NCI-H226 (cell line): ENCODE measurements at places on chromosomes 3 and 15.

DNA sequence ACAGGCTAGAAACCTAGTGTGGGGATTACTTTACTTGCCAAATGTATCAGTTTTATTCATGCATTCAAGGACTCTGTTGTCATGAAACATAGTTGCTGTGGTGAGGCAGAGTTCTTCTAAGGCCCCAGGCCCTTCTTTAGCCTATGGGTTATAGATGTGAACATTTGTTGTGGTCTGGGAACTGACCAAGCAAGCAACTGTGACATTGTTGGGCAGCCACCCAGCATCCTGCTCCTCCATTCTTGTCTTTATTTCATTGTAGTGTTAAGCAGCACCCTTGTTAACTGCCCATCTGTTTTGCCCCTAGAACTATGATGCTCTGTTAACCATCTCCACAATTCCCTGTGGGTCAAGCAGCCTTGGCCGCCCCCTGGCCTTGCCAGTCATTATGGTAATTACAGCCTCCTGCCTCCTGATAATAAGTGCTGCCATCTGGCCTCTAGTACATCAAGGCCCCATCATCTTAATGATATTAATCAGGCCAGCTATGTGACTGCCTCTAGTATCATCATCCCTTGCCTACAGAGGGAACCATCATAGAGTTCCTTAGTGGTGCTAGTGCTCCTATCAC lies 12.2 kb upstream of the IFT57 start:
- DNase-seq: no peak

DNA sequence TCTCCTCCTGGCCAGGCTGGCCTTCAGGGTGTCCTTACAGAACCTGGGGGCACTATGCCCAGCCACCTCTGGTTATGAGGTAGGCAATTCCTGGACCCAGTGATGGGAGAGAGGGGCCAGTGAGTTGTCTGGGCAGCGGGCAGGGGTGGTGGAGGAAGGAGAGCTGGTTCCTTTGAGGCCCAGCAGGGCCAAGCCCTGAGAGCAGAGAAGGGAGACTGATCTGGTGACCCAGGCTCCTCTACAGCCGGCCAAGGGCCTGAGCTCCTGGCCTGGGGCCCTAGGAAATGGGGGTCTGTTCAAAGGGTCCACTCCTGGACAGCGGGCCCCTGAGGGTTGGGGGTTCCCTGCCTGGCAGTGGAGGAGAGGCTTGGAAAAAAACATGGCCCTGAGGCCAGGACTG lies 7.9 kb downstream of the SLC38A3 start:
- DNase-seq: no peak

DNA sequence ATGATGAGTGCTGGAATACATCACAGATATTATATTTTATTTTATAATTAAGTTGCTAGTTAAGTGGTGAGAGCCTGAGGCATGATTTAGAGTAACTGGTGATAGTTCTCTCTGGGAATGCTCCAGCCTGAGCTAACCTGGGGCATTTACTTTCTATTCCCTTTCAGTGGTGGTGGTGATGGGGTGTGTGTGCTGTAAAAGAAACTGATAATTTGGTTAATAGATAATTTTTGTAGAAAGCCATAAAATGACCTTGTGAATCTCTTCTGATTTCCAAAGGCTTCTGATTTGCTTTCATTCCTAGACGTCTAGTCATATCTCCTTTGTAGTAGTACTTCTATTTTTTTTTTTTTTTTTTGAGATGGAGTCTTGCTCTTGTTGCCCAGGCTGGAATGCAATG lies 46.8 kb upstream of the DPPA4 start:
- no peak for DNase-seq

- DNase-seq: no peak
Measured at GRCh38 chr15:101672298-101672697, 20.1 kb upstream of the TM2D3 start.

GRCh38 chr3:43707998-43708397 lies 17.3 kb downstream of the ABHD5 start:
- peak; percentile 94 for DNase-seq

DNA sequence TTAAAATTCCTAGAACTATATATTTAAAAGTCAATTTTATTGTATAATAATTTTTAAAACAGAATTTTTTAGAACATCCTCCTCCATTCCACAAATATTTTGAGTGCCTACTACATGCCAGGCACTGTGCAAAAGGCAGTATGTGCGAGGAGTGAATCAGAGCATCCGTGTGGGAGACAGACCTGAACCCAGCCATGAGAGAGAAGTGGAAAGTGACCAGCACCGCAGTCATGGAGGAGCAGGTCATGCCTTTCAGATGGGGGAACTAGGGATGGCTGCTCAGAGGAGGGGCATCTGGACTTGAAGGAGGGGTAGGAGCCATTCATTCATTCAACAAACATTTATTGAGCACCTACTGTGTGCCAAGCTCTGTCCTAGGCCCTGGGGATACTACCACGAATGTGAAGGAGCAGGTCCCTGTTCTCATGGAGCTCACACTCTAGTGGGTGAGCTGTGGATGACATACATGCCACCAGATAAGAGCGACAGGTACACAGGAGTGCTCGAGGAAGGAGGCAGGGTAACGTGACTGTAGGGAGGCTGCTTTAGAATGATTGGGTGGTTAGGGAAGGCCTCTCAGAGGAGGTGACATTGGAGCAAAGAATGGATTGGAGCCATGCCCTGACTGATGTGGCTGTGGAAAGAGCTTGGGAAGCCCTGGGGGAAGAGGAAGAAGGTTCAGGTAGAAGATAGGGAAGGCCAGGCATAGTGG lies 3.1 kb upstream of the CHRNA3 start:
- DNase-seq: no peak

DNA sequence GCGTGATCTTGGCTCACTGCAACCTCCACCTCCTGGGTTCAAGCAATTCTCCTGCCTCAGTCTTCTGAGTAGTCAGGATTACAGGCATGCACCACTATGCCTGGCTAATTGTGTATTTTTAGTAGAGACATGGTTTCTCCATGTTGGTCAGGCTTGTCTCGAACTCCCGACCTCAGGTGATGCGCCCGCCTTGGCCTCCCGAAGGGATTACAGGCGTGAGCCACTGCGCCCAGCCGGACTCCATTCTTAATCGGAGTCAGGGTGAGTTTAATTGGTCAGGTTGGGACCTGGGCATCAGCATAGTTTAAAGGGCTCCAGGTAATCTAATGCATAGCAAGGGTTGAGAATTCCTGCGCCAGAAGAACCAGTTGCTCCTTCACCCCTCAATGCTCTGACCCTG lies 29.2 kb downstream of the MAGEF1 start:
- no peak for DNase-seq

- DNase-seq: no peak
Measured at GRCh38 chr3:153956613-153957012, 164.6 kb upstream of the ARHGEF26 start.

- DNase-seq: no peak
Measured at GRCh38 chr3:126117212-126117611, 33.3 kb upstream of the SLC41A3 start.

GRCh38 chr15:51092480-51093040 lies 2.1 kb downstream of the TNFAIP8L3 start:
- DNase-seq: no peak

DNA sequence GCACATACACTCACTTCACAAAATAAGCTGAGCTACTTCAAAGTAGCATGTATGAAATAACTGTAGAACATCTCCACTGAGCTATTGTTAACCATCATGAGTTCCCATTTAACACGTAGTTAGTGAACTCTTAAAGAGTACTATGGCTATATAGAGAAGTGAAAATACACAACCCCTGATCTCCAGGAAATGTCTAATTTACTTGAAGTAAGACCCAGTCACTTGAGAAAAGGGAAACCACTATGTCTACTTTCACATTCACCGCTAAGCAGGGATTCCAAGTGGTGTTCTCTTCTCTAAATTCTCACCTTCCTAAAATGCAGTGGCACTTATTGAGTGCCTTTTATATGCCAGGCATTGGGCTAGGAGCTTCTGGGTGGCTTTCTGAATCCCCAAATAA lies 35.0 kb upstream of the COLQ start:
- no peak for DNase-seq

- DNase-seq: no peak
Measured at GRCh38 chr3:49652903-49653415, 21.2 kb upstream of the APEH start.

DNA sequence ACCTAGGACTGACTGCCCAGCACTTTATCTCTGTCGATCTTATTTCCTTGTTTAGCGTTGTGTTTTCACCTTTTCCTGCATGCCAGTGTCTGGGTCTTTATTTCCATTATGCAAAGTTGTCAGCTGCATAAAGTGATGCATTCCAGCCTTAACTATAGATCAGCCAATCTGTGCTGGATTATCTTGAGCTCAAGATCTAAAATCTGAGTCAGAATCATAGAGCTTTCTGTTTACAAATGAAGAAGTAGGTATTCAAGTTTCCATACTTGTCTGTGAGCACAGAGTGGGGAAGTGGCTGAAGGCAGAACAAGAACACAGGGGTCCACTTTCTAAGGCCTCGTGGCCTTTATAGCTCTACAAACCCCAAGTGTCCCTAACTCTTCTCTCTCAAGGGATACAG lies 82.4 kb upstream of the PLCL2 start:
- no peak for DNase-seq

DNA sequence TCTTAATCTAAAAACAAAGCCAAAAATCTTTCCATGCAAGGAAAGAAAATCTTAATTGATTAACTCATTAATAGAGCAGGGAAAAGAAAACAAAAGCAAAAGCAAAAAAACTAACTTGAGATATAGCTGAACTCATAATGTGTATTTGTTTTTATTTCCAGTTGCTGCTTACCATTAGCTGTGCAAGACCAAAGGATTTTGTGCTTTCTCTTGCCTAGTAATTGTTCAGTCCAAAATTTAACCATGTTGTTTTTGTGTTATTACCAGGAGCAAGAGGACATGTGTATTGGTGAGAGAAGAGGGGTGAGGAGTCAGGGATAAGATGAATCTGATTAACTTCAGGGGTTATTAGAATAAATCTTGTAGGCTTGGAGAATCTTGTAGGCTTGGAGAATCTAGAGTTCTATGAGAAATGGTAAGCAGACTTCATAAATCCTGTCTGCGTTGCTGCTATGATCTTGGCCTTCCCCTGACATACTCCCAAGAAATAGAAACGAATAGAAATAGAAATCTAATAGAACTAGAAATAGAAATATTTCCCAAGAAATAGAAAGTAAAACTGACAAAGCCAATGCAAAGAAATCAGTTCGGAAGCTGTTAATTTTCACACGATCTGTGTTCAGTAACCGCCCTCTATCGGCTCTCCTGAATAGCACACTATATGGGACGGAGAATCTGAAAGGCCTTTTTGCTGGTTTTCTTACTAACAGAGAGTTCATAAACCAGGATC lies 72.6 kb upstream of the TNFSF10 start:
- DNase-seq: peak; percentile 66

- DNase-seq: no peak
Measured at GRCh38 chr15:43133430-43134156, at the start of gene TMEM62. TSS of gene TMEM62 (plus strand) at chr15:43133586. CDS start at chr15:43133803, 217 bp downstream.

- DNase-seq: no peak
Measured at GRCh38 chr3:119652306-119653033, 7.9 kb downstream of the POPDC2 start.

DNA sequence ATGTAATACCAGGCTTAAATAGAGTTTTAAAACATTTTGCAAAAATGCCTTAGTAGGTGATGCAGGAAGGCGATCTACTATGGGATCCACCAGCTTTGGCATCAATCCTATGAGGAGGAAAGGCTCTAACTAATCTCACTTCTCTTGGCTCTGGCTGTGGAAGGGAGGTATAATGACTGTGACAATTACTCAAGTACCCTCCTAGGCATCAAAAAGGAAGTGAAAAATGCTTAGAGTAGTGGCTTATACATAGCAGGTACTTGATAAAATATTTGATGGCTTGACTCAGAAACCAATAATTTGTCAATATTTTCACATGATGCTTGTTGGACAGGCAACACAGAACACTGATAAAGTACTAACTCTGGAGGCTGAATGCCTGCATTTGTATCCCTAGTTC lies 34.1 kb upstream of the SERPINI2 start:
- no peak for DNase-seq

DNA sequence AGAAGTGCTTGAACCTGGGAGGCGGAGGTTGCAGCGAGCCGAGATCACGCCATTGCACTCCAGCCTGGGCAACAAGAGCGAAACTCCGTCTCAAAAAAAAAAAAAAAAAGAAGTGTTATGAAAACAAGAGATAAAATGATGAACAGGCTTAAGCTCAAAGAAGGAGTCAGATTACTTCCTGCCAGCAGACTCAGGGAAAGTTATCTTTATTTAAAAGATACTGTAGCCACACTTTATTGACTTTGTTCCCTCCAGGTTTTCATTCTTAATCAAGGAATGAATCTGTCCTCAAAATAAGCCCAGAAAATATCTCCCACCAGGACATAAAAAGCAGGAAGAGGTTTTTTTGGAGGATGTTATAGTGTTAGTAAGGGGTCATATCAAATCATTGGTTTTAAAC lies 176.5 kb upstream of the KCNMB2 start:
- no peak for DNase-seq

DNA sequence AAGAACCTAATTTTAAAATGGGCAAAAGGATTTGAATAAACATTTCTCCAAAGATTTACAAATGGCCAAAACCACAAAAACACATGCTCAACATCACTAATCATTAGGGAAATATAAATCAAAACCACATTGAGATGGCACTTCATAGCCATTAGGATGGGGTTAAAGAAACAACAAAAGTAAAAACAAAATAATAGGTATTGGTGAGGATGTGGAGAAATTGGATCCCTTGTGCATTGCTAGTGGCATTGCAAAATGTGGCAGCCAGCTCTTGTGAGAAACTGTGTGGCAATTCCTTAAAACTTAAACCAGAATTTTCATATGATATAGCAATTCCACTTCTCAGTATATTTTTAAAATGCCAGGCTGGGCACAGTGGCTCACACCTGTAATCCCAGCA lies 126.5 kb downstream of the STT3B start:
- DNase-seq: no peak

DNA sequence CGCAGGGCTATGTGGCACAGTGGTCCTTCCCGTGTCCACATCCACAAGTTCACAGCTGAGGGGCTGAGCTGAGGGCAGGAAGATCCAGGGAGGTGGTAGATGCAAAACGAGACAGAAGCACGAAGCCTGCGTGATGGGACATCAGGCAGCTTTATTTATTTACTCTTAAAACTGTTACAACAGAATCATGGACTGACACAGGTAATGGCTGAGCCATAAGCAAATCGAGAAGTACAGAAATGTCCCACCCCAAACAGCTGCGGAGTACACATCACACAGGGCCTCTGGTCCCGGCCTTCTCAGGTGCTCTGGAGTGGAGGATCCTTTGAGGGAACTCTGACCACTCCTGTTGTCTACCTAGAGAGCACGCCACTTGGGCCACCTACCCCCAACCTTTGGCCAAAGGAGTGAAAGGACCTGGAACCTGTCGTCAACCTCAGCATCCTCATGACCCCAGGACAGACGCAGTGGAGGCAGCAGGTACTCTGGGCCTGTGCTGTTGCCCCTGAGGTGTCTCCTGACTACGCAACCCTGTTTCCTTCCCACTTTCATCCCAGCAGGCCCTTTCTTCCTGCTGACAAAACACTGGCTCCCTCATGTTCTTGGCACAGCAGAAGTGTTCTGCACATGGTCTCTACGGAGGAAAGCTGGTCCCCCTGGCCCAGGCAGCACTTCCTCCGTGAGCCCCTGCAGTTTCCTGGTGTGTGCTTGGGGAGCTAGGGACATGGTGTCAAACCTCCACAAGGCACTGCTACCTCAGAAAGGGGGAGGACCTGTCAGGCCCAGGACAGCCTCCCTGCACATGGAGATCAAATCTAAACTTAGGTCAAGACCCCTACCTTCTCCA lies 47.8 kb downstream of the DHX30 start:
- no peak for DNase-seq
